ENCODE measurements at places on chromosomes 4 and X. TPM values are rescaled to one million over a fixed set of nuclear protein-coding genes. Genes with fewer than 3 reads are reported as not detected.

The SRPK3 gene
- total RNA-seq = not detected

GRCh38 chrX:13659063-13659462, 6.1 kb downstream of the TCEANC start:
- peak overlapping the region; percentile 62 for H3K27ac ChIP-seq
- peaks cover 2% of the 10 kb centered on the region for H3K36me3 ChIP-seq
- no peak for DNase-seq
- peaks cover 6% of the 10 kb centered on the region for H3K4me1 ChIP-seq
- no peak overlapping the region for H3K4me3 ChIP-seq

GRCh38 chrX:46757593-46757992, 1.3 kb downstream of the SLC9A7 start:
- H3K36me3 ChIP-seq = peaks cover 3% of the 10 kb centered on the region
- peaks cover 15% of the 10 kb centered on the region for H3K4me1 ChIP-seq
- peaks cover 7% of the 10 kb centered on the region for H3K27me3 ChIP-seq

DNA sequence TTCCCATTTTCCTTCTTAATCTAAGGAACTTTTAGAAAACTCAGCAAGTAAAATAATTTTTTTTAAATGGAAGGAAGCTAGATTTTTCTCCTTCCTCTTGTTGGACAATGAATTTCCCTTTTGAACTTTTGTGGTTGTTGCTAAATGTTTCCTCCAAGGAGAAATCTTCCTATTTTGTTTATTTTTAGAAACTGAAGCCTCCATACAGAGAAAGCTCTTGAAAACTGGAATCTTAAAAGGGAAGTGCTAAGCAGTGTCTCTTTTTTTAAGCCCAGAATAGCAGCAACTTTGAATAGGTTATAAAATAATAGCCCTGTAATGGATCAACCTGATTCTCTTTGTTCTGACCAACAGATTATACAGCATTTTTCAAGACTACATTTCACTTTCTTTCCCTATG, 15.1 kb upstream of the DCLK2 start:
- H3K4me1 ChIP-seq = no peaks in the 10 kb centered on the region
- no peaks in the 10 kb centered on the region for H3K36me3 ChIP-seq
- no peak for DNase-seq
- no peak overlapping the region for H3K4me3 ChIP-seq

DNA sequence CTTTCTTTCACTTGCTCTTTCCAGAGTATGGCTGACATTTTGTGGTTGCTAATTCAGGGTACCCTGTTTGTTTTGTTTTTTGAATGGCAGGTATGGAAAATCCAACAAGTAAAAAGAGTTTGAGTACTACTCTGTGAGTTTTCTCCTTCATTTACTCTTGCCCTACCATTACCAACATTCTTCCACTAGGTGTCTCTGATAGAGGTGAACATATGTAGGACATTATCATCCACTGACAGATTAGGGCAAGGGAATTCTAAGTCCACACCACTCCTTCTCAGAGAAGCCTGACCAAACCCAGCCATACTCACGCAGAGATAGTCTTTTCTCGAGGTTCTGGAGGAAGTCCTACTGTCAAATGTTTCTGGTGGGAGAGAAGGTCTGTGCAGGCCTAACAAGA, 36.7 kb upstream of the HDAC8 start:
- H3K4me3 ChIP-seq = no peak overlapping the region
- no peak overlapping the region for H3K27ac ChIP-seq
- peaks cover 16% of the 10 kb centered on the region for H3K36me3 ChIP-seq
- H3K27me3 ChIP-seq = no peaks in the 10 kb centered on the region
- peaks cover 2% of the 10 kb centered on the region for H3K4me1 ChIP-seq

All from activated naive CD8-positive, alpha-beta T cell treated with anti-CD3 and anti-CD28 coated beads for 36 hours (primary cell).